CD8-positive, alpha-beta T cell (primary cell): ENCODE measurements at places on chromosomes 6 and 20. TPM values are rescaled to one million over a fixed set of nuclear protein-coding genes. Genes with fewer than 3 reads are reported as not detected.
A peak's percentile ranks its signal among the peaks of the same experiment; 100 is the strongest.

ETV7 gene
- total RNA-seq, result not detected

BPIFB4 gene
- total RNA-seq, result not detected

BANF2 gene
- not detected for total RNA-seq

AVP gene
- total RNA-seq, result 0.73 TPM

TBXT gene
- total RNA-seq, result not detected

EBF4 gene
- total RNA-seq, result 5.8 TPM

GRCh38 chr6:83966539-83966938 is 67.0 kb upstream of the MRAP2 start:
- no peak for DNase-seq

GRCh38 chr6:112235956-112236355 is 18.4 kb downstream of the LAMA4 start:
- DNase-seq, result peak; percentile 20

DNA sequence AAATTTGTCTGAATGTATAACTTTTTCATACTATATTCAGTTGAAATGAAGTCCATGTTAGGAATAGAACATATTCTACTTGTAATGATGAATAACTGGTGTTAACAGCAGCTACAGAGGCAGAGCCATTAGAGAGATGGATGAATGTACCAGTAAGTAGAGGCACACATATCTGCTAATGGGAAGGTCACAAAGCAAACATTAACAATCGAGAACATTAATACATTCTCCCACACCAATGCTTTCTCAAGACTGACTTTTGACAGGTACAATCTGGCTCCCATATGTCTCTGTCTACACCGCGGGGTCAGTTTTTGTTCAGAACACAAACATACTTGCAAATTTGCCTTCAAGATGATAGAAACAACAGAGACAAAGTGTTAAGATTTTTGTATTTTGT is 776.0 kb upstream of the MANEA start:
- no peak for DNase-seq

DNA sequence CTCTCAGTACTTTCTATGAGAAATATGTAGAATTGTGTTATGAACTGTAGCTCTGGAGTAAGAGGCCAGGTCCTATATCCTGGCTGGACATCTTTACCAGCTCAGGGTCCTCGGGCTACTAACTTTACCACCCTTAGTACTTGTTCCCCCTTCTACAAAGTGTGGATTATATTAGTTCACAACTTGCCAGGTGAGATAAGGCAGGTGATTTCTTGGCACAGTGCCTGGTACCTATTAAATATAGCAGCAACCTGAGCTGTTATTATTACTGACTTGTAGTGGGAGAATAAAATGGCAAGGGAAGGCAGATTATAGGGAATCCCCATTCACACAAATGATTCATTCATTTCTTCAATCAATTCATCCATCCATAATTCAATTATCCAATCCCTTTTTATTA is 150.1 kb downstream of the DOK5 start:
- DNase-seq, result no peak

GRCh38 chr6:34151321-34152041 is 5.6 kb upstream of the GRM4 start:
- DNase-seq, result no peak
